SJSA1 (cell line): ENCODE measurements at places on chromosomes 12 and 14.

DNA sequence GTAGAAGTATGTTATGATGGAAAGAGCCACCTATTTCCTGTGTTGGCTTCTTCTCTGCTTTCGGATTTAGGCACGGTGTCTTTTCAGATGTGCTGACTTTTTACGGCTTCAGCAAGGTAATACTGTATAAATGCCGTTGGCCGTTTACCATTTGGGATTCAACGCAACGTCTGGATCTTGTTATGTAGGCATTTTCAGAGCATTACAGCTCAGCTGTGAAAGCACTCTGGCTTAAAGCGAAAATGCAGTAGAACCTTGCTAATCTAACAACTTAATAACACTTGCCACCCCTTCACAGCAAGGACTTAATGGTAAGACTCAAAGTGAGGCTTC is 229.9 kb downstream of the EFCAB11 start:
- peak; percentile 9 for DNase-seq

- DNase-seq = no peak
These were observed 259.2 kb downstream of the MED13L start for GRCh38 chr12:116018282-116018681.

- DNase-seq = no peak
These were observed 49.5 kb upstream of the POC1B start for GRCh38 chr12:89575374-89575773.

GRCh38 chr12:95718006-95718431 is 72.5 kb downstream of the NTN4 start:
- DNase-seq = no peak

GRCh38 chr12:53551889-53552291 is 44.6 kb upstream of the NPFF start:
- no peak for DNase-seq

GRCh38 chr14:51607711-51608110 is 44.0 kb upstream of the FRMD6 start:
- DNase-seq = peak; percentile 92
